Stimulated activated CD4-positive, alpha-beta T cell treated with anti-CD3 and anti-CD28 coated beads, Interleukin-1b, Interleukin-23, amount 100 ng/mL, for 4 hours (primary cell): ENCODE measurements at places on chromosomes 2 and 18.

GRCh38 chr2:7620255-7620654 is 703.0 kb downstream of the RNF144A start:
- DNase-seq = no peak

GRCh38 chr2:27081984-27082772 is 3.8 kb downstream of the EMILIN1 start:
- DNase-seq = no peak

GRCh38 chr2:667332-667999 is 9.7 kb downstream of the TMEM18 start:
- no peak for DNase-seq

DNA sequence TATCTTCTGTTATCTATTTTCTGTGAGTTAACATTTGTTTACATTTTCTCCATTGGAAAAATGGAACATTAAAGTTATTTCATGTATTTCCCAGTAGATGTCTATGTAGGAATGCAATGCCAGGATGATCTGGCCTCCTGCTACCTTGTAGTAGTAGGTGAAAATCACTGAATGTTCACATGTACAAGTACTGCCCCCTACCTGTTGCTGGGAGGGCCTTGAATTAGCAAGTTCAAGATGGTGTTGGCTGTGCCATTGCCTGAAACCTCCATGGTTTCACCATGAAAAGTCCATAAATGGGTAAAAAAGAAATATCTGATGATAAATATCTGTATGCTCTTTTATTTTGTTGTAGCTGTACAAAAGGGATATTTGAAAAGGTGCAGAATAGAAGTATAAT is 30.7 kb downstream of the XRCC5 start:
- DNase-seq = no peak

DNA sequence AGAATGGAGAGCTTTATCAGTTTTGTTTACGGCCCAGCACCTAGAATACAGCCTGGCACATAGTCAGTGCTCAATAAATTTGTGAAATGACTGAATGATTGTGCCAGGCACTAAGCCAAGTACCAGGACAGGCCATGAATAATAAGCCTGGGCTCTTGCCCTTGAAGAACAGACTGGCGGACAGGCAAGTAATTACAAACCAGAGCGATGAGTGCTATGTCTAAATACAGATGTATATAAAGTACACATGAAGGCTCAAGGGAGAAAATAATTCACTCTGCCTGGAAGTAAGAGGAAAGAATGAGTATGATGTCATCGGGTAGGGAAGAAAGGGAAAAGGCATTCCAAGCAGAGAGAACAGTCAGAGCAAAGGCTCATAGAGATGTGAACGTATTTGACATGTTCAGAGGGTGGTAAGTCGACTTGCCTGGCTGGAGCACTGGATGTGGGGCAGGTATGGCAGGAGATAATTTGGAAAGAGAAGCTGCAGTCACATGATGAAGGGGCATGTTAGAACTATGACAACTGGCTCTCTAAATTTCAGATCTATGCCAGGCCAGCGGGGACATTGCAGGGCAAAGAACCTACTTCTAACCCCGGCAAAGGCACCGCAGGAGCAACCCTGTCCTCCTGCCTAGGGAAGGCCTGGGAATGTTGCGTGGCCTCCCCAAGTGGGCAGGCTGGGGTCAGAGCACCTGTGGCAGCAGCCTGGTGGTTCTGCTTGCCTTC is 119.1 kb upstream of the STPG4 start:
- DNase-seq = no peak

DNA sequence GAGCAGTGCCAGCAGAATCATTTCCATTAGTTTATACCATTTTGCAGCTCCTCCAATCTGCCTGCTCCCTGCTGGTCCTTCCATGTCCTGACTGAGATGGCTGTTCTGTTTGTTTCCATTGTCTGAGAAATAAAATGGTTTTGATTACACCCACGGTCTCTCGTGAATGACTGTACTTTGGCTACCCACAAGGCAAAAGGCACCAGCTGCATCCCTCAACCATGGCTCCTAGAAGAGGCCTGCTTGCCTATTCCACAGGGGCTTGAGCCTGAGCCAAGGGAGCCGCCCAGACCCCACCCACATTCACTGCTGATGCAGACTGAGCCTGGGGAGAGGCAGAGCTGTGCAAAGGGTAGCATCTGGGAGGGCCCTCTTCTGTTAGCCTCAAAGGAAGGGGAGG is 31.2 kb downstream of the MARCHF4 start:
- DNase-seq = no peak

DNA sequence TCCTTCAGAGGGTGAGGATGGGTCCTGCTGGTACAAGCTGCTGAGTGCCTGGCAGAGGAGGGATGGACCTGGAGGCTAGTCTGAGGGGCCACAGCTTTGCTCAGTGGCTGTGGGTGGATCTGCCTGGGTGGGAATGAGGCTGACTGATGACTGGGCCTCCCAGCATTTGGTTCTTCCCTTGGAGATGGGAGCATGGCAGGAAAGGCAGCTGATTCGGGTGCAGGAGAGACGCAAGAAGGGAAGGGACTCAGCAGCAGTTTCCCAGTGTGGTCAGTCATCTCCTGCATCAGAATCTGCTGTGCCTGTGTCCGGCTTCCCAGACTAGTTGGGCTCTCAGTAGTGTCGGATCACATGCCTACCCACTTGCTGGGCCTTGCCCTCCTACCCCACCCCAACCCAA is 7.3 kb downstream of the WIPF1 start:
- DNase-seq = no peak

DNA sequence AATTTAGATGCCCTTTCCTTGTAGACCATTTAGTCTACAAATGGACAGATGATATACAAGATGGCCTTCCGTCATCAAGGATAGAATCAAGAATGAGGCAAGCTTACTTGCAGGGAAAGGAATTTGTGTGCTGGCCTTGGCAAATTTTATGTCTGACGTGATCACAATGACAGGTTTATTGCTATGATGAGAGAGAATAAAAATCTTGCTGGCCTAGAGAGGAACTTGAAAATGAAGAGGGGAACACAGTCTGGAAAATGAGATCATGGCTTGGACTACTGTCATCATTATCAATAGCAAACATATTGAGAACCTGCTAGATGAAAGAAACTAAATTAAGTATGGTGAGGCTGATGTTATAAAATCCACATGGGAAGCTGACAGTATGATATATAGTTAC is 66.0 kb downstream of the CSRNP3 start:
- no peak for DNase-seq
